ENCODE measurements at places on chromosomes 7 and 10. TPM values are rescaled to one million over a fixed set of nuclear protein-coding genes. Genes with fewer than 3 reads are reported as not detected.

WNT2 gene
- total RNA-seq, result under 0.01 TPM

PIP4K2A gene
- total RNA-seq, result 28.8 TPM

NUTM2B gene
- total RNA-seq, result 0.33 TPM

AKR1C4 gene
- total RNA-seq, result not detected

TMEM120A gene
- total RNA-seq, result 19.7 TPM

MEOX2 gene
- 35.8 TPM for total RNA-seq

NKX1-2 gene
- not detected for total RNA-seq

PSMG3 gene
- 33.7 TPM for total RNA-seq
